ENCODE measurements at places on chromosomes 11 and 22. TPM values are rescaled to one million over a fixed set of nuclear protein-coding genes. Genes with fewer than 3 reads are reported as not detected.

Gene ANKK1
- 0.08 TPM for total RNA-seq

Gene EWSR1
- total RNA-seq, result 272 TPM

Gene KLHDC7B
- total RNA-seq, result 1.8 TPM

Gene KREMEN1
- total RNA-seq, result 2.2 TPM

Gene KDM4E
- total RNA-seq, result not detected

Gene SLC22A9
- total RNA-seq, result not detected

Gene OMP
- total RNA-seq, result 1.5 TPM

Gene PATE4
- not detected for total RNA-seq

Gene OR52E8
- total RNA-seq, result not detected

Gene CTSW
- total RNA-seq, result not detected

Gene TPP1
- total RNA-seq, result 200 TPM

Gene TTLL12
- total RNA-seq, result 26.3 TPM

Gene MIAT
- 0.33 TPM for total RNA-seq

Gene APOL5
- not detected for total RNA-seq

Gene CALCA
- total RNA-seq, result not detected

Gene CDC42EP2
- total RNA-seq, result 8.1 TPM

Gene ARHGAP42
- total RNA-seq, result 7.1 TPM

Gene FIBIN
- not detected for total RNA-seq

Gene NXPE2
- total RNA-seq, result not detected

Gene ACR
- 0.21 TPM for total RNA-seq

Gene OR8G5
- total RNA-seq, result not detected

Gene SYVN1
- total RNA-seq, result 64.3 TPM

Gene CLMP
- 1.5 TPM for total RNA-seq

Gene C11orf65
- total RNA-seq, result 0.18 TPM

Gene TRIM44
- total RNA-seq, result 80.3 TPM

Gene PRG2
- total RNA-seq, result not detected

Gene CD6
- total RNA-seq, result 1.1 TPM

Gene CST6
- total RNA-seq, result 0.23 TPM

Gene OR52A1
- not detected for total RNA-seq

Gene ROBO4
- 0.26 TPM for total RNA-seq

Gene DEFB131B
- not detected for total RNA-seq

Gene FAM181B
- 0.69 TPM for total RNA-seq

Gene LBHD1
- 15.5 TPM for total RNA-seq

Gene DCDC1
- not detected for total RNA-seq

Gene MFRP
- total RNA-seq, result not detected

Gene MUC15
- not detected for total RNA-seq

Gene NTM
- total RNA-seq, result 0.10 TPM

Gene NCR3LG1
- 8.6 TPM for total RNA-seq

Gene LGALS12
- not detected for total RNA-seq

Gene CBLIF
- not detected for total RNA-seq

Gene CASP4
- 25.8 TPM for total RNA-seq
